ENCODE measurements at places on chromosomes 5 and 9.

DNA sequence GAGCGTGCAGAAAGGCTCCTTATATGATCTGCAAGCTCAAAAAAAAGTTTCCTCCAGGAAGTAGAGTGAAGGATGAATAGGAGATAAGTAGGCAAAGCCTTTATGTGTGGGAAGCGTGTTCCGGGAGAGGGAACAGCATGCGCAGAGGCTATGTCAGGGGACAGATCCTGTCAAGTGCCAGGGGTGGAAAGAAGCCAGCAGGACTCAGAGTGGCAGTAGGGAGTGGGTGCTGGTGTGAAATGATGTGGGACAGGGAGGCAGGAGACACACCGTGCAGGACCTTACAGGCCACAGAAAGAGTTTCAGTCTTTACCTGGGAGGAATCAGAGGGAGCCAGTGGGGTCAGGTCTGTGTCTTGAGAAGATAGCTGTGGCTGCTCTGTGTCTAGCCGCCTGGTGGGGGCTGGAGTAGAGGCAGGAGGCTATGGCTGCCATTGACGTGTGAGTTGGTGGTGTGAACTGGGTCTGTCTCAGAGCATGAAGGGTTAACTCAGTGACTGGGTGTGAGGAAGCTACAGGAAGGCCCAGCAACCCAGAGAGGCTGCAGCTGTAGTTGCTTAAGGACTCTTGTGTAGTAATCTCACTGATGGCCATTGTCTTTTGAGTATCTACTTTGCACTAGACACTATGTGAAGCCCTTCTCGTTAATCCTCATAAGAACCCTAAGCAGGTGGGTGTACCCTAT is 71.3 kb downstream of the PPARGC1B start:
- no peak for DNase-seq

GRCh38 chr5:60257596-60258271 is 364.2 kb upstream of the PDE4D start:
- peak; percentile 2 for DNase-seq

- DNase-seq: no peak
Measured at GRCh38 chr5:111469903-111470302, 42.4 kb downstream of the STARD4 start.

GRCh38 chr5:59583810-59584562 is 309.5 kb downstream of the PDE4D start:
- no peak for DNase-seq

GRCh38 chr5:5424736-5425135 is 2.3 kb downstream of the ICE1 start:
- peak; percentile 65 for DNase-seq

- no peak for DNase-seq
Measured at GRCh38 chr5:80082281-80082680, 47.1 kb downstream of the THBS4 start.

DNA sequence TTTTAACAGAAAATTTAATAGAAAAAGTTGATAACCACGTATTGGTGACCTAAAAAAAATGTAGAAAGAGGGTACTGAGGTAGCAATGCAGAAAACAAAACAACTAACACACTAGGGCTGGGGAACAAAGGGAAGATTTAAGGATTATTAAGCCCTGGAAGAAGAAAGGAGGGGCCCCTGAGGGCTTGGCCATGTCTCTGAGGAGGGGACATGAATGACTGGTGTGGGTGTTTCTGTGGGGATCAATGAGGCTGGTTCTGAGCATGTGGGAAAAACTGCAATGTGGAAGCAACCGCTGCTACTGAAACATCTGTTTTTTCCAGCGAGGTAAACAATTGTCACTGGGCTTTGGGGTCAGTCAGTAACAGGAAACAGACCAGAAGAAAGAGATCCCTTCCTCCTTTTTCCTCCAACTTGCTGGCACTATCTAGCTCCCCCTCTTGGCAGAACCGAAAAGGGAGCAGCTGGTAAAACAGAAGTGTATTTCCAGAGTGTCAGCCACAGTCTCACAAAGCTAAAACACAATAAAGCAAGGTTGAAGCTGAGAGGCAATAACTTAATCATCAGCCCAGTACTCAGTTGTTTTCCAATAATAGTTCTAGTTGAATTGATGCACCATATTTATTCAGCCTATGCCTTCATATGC is 48.3 kb downstream of the ATPSCKMT start:
- DNase-seq: peak; percentile 4

DNA sequence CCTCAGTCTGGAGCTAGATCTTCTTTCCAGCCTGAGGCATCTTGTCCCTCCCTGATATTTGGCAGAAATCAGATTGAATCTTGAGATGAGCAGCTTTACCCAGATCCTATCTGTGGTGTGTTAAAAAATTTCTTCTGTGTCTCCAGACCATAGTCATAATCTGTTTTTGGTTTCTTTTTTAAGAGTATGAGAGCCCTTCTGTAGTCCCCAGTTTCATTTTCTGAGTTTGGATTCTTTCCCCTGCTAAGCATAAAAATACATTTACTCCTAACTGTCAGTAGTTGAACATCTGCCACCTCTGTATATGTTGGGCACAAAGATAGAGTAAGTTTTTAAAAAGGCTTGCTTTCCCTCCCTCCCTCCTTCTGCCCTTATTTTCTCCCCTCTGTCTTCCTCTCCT is 137.7 kb downstream of the CNTLN start:
- DNase-seq: no peak

- no peak for DNase-seq
Measured at GRCh38 chr9:113886466-113886865, 10.4 kb downstream of the ZNF618 start.

DNA sequence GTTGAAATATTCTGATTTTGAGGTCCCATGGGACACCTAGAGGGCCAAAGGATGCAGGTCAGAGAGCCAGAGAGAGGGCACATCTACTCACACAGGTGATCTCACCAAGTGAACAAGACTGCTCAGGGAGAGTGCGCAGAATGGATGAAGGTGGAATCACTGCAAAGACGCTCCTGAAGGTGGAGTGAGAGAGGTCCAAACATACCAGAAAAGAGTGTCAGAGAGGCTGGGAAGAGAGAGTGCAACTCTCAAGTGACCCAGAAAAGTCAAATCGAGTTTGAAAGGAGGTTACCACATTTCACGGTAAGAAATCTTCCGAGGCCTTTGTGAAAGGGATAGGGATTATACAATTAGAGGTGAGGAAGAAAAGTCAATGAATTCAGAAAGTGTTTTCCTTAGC is 173.4 kb downstream of the EPB41L4A start:
- no peak for DNase-seq

DNA sequence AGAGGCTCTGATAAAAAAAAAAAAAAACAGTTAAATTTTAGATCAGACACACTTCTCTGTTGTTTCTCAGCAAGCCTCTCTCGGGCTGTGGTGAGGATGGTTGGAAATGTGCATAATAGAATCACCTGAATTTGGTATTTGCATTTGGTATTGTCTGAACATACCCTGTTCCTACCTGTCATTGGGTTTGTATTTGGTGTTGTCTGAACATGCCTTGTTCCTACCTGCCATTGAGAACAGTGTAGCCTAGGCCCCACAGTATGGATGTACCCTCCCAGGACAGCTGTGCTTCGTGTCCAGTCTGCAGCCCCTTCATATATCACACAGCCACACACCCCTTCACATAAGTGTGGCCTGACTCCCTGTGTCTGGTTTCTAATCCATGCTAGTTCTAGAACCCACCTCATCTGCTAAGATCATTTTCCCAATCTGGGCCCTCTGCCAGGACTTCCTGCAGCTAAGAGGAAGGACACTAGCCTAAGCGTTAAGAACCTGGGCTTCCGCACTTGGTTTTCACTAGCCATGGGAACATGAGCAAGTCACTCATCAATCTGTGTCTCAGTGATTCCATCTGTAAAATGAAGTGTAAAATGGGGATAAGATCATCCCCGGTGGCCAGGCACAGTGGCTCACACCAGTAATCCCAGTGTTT is 49.2 kb downstream of the ITGA2 start:
- DNase-seq: no peak

DNA sequence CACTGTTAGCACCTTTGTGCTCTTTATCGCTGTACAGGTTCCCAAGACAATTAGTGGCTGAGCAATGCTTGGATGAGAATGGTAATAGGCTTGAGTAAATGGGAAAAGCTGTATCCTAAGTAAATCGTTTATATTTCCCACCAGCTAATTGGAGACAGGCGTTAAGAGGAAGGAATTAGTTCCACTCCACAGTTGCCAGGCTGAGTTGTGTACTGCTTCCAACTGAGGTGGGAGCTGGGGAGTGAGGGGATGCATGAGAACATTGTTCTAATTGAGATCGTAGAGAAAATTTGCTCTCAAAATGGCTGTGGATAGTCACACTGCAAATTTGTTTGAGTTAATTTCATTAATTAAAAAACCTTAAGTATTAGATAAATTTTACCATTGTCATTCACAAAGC is 285.0 kb upstream of the ADAMTSL1 start:
- DNase-seq: no peak

- DNase-seq: peak; percentile 58
Measured at GRCh38 chr9:121233906-121234831, 32.5 kb upstream of the RAB14 start.

GRCh38 chr9:70399141-70399540 is 15.3 kb downstream of the KLF9 start:
- DNase-seq: no peak

- no peak for DNase-seq
Measured at GRCh38 chr5:143170104-143170503, 233.4 kb downstream of the NR3C1 start.

GRCh38 chr9:97925497-97926334 is 3.4 kb upstream of the TRMO start:
- DNase-seq: no peak

GRCh38 chr5:132889501-132889900 is 16.0 kb downstream of the LEAP2 start:
- no peak for DNase-seq

GRCh38 chr9:33795281-33795680 is at the start of gene PRSS3:
TSS of gene PRSS3 (plus strand) at chr9:33795561. CDS start at chr9:33795574, 13 bp downstream.
- no peak for DNase-seq

- DNase-seq: no peak
Measured at GRCh38 chr9:68608763-68609162, 68.1 kb upstream of the TMEM252 start.

DNA sequence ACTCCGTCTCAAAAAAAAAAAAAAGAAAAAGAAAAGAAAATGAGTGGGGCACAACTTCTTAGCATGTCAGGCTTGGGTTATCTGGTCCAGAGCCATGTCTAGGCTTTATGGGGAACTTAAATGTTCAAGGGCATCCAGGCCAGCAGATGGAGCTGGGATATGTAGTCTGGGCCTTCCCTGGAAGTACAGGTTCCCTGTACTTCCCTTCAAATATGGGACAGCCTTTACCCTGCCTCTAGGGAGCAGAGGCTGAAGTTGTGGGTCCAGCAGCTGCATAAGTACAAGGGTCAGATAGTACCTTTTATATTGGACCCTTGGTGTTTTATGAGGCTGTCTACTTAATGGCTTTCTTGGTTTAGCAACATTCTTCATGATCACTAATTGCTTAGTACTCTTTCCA is 42.1 kb downstream of the FAF2 start:
- no peak for DNase-seq

DNA sequence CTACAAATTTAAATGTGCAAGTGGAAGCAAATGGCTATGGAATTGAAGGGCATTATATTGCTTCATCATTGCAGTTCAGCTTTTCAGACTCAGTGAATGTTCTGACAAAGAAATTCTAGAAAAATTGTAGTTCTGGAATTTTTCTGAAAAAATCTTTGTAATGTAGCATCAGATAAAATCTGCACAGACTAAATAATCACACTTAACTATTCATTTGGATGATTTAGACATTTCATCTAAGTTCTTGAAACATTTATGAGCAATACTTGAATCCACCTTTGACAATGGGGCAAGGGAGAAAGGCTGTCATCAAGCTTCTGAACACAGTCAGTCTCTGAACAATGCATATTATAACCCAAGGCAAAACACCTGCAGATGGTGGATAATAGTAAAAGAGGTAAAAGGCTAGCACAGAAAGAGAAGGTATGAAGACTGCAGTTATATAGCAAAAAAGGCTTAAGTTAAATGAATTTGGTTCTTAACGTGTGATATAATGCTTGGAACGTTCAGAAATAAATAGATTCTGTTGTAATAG is 1352.0 kb upstream of the NUDT12 start:
- no peak for DNase-seq

DNA sequence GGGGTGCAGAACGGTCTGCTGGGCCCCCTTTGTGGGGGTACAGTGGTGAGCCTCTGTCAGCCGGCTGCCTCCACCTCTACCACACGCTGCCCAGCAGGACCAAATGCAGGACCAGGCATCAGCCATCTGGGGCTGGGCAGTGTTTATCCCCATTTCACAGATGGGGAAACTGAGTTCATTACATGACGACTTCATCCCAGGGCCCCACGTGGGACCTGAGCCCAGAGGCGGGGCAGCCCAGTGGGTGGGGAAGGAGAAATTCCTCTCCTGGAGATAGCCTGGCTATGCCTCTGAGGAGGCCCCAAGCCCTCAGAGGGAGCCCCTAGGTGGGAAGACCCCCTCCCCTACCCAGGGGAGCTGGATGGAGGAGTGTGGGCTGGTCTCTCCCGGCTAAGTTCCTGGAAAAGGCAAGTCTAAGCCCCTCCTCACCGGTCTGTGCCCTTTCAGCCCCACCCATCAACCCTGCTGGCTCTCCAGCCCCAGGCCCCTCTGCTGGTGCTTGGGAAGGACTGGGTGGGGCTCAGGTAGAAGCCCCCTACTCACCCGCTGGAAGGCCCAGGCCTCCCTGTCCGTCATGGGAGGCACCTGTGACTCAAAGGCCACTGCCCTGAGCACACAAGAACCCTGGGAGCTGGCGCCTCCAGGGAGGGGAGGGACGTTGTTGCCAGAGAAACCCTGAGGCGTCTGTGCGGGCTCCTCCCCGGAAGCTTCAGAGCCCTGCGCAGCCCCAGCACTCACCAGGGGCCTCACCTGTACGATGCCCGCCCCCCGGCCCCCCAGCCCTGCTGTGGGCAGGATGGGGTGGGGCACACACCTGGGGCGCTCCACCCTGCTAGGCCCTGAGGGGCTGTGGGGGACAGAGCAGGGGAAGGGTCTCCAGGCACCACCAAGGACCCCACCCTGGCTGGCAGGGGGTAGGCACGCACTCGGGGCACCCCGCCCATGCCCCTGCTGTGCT is 7.4 kb upstream of the CCDC187 start:
- no peak for DNase-seq

- peak; percentile 55 for DNase-seq
Measured at GRCh38 chr9:81431641-81432040, 257.7 kb downstream of the TLE1 start.
